ENCODE measurements at places on chromosomes 7 and 10.

DNA sequence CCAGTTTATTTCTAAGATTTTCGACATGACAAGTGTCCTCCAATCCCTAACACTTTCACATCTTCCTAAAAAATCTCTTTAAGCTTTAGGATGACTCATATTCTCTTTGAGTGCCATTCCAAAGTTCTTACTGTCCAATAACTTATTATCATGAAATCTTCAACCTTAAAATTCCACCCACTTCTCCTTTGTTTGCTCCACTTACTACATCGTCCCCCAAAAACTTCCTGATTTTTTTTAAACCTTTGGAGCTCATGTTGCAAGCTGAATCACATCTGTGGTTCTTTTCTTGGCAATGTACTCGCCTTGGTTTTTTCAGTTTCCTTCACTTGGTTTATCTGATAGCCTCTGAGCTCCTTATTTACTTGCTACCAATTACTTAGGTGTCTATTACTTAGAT lies 39.2 kb upstream of the JCAD start:
- no peak for DNase-seq

GRCh38 chr7:147096629-147097028 lies 980.0 kb downstream of the CNTNAP2 start:
- no peak for DNase-seq

DNA sequence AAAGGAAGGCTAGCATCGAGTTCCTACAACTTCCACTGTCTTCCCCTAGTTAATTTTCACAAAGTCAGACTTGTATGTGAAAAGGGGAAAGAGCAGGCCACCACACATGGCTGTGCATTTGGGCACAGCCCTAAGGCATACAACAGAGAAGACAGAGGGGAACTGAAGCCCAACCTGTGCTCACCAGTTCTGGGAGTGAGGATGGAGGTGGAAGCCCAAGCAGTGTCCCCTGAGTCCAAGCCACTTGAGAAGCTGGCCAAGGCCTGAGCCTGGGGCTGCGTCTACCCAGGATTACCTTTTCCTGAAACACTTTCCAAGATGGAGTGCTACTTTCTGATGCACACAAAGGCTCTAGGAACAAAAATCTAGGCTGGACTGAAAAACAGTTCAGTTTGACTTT lies 20.3 kb downstream of the GPNMB start:
- DNase-seq: no peak

GRCh38 chr10:114042895-114043531 lies 653 bp upstream of the ADRB1 start:
- DNase-seq: no peak

DNA sequence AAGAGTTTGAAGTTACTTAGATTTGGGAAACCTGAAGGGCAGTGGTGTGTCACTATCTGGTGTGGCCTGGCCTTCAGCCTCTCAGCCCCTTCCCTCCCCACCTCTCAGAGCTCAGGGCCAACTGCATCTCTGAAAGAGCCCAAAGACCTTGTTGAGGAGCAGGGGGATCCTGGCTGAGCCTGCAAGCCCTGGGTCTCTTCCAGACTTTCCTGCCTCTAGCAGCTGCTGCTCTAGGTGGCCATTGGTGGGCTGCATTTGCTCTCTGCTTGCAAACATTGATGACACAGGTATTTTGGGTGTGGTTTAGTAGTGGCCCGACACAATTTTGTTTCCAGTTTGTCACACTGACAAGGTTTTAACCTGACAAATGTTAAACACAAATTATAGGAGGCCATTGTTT lies 3.1 kb upstream of the UPP1 start:
- no peak for DNase-seq

GRCh38 chr7:30927040-30927439 lies 15.4 kb downstream of the AQP1 start:
- DNase-seq: no peak

GRCh38 chr10:65618126-65618525 lies 1307.7 kb upstream of the LRRTM3 start:
- DNase-seq: no peak

DNA sequence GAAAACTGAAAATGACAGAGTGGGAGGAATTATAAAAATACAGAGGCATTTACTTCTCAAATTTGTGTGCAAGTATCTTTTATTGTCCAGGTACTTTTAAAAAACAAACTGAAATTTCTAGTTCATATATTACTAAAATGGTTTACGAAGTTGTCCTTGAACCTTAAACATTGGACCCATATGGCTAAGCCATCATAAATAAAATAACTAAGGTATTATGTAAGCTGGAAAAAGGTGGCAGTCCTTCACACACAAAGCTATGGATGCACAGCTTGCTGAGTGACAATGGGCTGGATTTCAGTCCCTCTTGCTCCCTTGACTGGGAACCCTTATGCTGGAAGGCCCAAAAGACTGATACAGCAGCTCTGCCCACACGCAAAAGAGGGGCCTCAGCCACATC lies 66.1 kb downstream of the COBL start:
- no peak for DNase-seq

DNA sequence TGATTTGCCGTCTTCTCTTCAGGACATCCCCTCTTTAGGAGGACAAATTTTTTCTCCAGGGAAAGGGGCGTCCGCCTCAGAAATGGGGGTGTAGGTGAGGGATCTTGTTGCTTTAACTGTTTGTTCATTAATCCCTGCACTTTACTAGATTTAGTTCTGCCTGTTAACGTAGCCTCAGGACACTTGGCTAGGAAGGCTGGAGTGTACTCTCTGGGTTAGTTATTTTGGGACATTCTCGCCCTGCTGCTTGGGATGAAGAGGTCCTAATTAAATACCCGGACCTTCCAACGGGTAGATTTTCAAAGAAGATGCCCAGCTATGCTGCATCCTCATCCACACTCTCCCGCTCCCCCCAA lies 552 bp upstream of the ZNF365 start:
- DNase-seq: no peak

DNA sequence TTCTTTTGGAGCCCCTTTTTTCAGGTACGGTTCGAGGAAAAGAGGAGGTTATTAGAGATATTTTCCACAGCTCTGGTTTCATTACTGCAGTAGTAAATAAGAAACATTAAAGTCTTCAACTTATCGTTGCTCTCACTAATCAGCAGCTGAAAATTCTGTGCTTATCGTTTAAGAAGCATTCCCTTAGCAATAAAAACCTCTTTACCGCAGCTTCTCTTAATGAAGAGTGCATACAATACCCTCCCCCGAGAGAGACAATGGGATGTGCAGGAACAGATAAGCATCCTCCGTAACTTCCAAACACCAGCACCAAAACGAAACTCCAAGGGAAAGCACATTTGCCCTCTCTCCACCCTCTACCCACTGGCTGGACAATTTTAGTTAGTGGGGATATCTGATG lies 384.5 kb downstream of the NEBL start:
- no peak for DNase-seq

DNA sequence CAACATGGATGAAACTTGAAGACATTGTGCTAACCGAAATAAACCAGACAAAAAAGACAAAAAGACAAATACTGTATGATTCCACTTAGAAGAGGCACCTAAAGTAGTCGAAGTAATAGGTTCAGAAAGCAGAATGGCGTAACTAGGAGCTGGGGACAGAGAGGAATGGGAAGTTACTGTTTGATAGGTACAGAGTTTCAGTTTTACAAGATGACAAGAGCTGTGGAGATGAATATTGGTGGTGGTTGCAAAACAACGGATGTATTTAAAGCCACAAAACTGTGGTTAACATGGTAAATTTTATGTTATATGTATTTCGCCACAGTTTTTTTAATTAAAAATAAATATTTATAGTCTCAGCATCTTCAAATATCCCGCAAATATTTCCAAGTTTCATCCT lies 64.1 kb upstream of the DIP2C start:
- no peak for DNase-seq

DNA sequence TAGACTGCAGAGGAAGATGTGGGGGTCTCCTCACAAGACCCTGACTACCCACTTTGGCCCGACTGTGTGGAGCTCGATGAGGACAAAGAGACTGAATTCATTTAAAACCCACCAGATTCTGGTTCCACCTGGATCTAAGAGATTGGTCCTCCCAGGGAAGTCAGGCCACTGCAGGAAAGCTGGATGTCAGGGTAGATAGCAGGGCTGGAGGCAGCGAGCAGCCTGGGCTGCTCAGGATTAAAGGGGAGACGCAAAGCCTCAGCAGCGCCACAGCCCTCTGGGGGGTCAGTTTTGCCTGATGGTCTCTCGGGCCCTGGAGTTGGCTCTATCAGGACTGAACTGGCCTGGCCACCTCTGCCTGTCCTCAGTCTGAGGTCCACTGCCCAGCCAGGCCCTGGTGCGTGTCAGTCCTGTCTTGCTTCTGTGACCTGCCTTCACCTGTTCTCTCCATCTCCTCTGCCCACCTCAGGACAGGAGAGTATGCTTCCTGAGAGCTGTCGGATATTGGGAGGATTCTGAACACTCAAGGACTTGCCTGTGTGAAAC lies 12.2 kb upstream of the KLRG2 start:
- no peak for DNase-seq

DNA sequence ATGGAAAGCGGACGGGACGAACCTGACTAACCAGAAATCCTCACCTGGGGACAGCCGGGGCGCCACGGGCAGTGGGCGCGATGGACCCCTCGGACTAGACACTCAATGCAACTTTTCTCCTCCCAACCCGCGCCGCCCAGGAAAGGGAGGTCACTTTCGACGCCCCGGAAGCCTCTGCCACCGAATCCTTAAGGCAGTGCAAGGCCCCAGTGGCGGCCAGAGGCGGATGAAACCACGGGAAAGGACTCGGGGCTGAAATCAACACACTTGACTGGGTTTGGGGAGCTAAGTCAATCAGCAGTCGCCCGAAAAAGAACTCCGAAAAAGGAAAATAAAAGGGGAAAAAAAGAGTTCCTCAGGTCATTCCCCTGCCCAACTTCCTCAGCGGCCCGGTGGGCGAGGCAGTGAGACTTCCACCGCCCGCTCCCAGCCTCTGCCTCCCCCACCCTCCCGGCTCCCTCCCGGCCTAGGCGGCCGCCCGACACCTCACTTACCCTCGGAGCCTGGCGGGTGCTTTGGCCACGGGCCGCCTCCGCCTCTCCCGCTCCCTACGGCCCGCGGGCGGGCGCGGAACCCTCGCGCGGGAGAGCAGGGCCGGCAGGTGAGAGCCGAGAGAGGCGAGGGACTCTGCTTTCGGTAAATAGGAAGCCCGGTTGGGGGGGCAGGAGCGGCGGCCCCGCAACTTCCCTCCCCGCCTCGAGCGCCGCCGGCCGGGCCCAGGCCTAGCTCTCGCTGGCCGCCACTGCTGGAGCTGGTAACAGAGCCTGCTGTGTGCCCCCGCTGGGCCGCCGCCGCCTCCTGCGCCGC lies 518 bp downstream of the WAPL start:
- DNase-seq: no peak

GRCh38 chr10:18610517-18610916 lies 40.9 kb downstream of the NSUN6 start:
- DNase-seq: no peak

GRCh38 chr7:17227766-17228490 lies 70.5 kb upstream of the AHR start:
- DNase-seq: no peak

DNA sequence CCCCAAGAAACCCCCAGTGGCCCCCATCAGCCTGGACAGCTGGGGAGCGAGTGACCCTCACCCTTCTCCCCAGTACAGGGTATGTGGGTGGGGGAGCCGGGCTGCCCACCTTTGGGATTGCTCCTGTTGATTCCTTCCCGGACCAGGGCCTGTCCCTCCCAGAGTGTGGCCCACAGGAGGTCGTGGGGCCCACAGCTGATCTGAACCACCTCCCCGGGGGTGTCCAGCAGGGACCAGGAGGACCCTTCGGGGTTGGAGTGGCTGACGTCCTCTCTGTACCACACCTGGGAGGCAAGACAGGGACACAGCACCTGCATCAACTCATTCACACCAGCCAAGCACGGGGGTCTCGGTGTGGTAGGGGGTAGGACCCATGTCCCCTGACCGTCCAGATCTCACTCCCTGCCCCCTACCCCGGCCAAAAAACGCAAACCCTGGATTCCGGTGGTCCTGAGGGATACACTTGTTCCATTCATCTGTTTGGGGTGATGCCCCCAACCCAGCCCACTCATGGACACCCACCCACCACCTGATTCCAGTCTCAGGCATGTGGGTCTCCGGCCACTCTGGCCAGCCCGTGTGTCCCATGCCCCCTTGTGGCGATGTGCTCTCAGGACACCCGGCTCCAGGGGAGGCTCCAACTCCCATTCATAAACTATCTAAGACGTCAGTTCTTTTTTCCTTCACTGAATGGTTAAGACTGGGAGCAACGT lies 10.9 kb downstream of the TECPR1 start:
- DNase-seq: no peak

DNA sequence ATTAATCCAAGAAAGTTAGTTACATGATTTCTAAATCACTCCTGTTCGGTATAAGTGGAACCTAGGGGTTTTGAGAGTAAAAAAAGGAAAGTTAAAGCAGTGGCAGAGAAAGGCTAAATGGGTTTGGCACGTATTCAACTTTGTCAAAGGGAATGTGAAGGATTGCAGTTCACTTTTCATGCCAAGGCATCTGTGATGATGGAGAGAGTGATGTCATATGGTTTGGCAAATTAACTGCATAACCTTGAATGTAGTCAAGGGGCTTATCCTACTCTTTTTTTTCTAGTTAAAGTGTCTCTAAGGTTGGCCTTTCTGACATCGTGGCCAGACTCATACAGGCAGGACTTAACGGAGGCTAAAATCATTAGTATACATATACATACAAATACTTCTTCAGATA lies 277.8 kb downstream of the EXOC4 start:
- no peak for DNase-seq

GRCh38 chr7:155453296-155454182 lies 4.4 kb upstream of the EN2 start:
- DNase-seq: no peak

DNA sequence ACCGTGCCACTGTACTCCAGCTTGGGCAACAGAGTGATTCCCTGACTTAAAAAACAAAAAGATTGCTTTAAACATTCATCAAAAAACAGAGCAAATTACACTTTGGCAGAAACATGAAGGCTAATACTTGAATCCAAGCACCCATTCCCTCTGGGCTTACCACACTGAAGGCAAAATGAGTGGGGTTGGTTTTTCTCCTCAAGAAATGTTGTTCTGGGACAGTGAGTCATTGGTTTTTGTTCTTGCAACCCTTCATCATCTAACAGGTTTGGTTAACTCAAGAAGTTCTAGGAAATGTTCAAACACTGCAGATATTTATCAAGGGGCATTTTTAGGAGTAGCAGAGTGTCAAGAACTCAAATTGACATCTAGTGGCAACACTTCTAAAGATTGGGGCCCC lies 60.5 kb downstream of the KIAA1217 start:
- no peak for DNase-seq

DNA sequence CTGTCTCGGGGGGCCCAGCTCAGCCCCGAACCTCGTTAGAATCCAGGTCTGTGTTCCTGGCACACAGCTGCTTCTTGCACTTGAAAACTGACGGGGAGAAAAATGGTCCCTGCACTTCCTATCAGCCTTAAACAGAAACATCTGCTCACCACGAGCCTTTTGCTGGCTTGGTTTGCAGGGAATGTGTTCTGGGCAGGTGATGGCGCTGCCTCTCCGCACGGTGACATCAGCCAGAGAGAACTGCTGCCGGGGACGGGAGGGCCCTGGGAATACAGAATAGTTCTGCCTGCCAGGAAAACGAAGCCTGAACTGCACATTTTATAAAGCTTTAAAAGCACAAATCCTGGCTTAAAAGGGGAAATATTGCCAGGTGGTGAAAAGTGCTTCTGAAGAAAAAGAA lies 622.5 kb downstream of the TYW1 start:
- DNase-seq: no peak
